CD4-positive, alpha-beta memory T cell (primary cell): ENCODE measurements at places on chromosomes 2 and 18. TPM values are rescaled to one million over a fixed set of nuclear protein-coding genes. Genes with fewer than 3 reads are reported as not detected.

DNA sequence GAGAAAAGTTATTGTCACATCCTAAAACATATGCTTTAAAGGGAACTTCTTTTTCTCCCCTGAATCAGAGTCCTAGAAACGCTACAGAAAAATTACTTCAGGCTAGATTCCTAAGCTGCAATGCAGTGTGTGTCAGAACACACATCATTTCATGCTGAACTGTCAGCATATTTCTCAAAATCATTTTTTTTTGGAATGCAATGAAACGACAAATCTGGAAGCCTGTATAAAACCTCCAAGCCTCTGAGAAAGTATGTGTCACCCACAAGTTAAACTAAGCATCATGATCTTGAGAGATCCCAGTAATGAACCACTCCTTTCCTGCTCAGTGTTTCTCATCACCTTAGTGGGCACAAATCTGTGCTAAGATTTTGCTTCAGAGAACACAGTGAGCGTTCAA is 276.2 kb downstream of the ZNF521 start:
- no peak for DNase-seq

GRCh38 chr2:84942964-84943421 is 28.0 kb upstream of the KCMF1 start:
- DNase-seq, result no peak

- no peak for DNase-seq
These were observed 23.9 kb downstream of the TNFAIP6 start for GRCh38 chr2:151381266-151381665.

- DNase-seq, result no peak
These were observed 58.9 kb downstream of the INPP4A start for GRCh38 chr2:98503481-98504105.

DNA sequence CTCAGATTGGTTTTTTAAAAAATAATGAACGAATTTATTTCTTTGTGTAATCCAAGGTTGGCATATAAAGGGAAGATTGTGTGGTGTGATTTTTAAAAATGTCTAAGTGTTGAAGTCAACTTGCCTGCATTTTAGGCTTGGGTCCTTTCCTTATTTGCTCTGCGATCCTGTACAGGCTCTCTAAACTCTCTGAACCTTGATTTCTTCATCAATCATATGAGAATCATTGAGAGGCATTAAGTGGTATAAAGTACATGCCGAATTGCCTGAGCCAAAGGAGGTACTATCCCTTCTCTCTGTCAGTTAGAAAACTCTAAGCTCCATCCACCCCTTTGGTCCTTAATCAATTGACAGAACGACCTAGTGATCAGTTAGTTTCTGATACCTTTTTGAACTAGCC is 440.4 kb upstream of the MEX3C start:
- DNase-seq, result no peak

DNA sequence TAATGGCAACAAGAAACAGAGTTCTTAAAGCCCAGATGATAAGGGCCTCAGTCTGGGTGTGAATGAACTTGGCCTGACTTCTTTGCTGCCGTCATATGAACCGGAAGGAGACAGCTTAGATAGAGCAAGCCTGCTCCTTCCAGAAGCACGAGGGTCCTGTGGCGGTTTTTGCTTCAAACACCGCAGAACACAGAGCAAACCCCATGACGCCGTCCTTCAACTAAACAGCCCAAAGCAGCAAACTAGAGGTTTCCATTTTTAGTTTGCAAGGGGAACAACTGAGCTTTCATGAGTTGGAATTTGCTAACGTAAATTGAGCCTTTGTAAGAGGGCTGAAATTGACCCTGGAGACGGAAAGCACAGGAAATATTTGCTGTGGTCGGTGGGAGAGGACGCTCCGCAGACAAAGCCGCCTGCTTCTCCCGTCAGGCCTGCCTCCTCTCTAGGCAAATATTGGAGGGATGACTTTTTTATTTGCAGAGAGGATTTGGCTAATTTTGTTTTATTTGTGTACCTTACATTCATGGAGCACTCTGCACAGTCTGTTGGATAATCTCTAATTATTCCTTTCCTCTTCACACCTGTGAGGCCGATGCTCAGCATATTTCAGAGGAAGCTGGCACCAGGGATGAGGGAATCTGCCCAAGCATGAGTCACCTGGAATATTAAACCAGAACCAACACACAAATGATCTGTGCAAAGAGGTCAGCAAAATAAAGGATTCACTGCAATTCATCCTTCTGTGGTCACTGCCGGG is 134.0 kb upstream of the NCK2 start:
- no peak for DNase-seq

- DNase-seq, result peak; percentile 40
These were observed 80.0 kb upstream of the CHRNA1 start for GRCh38 chr2:174844295-174844708.

DNA sequence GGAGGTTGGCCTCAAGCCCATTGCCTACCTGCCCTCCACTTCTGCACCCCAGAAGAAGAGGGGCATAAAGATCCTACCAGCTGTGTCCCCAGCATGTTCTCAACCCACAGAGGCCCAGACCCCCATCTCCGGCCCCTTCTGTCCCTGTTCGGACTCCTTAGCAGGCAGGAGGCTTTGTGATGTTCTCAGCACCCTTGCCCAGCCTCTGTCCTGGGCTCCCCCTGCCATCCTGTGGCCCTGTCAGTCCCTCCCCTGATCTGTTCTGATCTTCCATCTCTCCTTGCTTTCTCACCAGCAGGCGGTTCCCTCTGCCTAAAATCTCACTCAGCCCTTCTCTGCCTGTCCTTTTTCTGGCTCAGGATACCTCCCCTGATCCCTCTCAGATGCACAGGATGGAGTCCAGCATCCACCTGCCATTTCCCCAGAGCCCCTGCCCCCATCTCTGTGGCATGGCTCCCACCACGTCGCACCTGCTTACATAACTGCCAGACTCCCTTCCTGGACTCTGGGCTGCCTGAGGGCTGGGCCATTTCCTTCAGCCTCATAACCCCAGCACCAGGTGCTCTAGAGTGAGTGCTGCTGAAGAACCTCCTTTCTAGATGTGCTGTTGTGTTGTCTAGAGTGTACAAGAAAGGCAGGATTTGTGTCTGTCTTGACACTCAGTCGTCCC is 134.0 kb downstream of the CTIF start:
- no peak for DNase-seq

DNA sequence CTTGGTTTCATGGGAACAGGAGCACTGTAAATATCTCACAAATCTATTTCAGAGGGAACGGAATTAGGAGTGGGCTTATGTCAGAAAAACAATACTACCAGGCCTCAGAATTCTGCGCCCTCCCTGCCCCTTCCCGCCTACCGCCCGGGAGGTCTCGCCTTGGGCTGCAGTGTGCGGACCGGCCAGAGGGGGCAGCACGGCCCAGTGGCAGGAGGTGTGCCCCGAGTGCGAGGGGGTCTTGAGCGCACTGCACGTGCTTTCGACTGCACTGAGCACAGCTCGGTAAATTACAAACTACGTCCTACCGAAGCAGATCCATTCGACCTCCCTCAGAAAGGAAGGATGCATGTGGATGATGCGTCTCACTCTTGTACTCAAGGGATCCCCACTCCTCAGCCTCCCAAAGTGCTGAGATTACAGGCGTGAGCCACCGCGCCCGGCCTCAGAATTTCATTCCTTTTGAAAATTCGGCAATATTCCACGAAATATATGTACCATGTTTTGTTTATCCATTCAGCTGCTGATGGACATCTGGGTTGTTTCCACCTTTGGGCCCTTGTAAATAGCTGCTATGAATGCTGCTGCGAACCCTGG is 297.0 kb downstream of the BCL2 start:
- DNase-seq, result no peak

DNA sequence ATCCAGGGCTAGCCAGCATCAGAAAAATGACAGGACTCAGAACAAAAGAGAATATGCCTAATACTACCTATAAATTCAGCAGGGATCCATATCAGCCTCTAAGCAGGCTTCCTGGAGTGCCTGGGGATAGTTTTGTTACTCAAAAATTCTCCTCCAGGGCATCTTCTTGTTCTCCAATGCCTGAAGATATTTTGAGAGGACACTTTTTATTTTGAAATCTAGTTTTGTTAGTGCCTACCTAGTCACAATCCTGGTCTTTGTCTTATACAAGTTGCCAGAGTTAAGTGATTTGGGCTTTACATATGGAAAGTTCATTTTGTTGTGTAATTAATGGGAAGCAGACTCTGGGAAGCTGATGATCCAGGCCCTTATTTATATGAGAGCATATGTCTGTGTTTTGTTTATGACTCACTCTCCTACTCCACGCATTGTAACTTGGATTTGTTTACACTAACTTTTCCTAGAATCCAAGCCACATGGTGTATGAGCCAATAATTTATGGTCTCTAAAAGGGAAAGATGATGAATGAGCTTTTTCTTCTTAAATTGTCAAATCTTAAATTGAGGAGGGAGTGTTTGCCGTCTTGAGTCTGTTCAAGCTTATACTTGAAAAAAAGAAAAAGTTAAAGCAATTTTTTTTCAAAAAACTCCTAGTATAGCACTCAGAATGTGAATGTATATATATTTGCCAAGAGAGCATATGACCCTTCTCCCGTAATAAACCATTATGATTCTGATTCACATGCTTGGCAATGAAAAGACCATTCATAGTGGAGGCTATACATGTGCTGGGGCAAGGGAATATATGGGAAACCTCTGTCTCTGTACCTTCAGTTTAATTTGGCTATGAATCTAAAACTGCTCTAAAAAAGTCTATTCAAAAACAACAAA is 370.3 kb downstream of the SETBP1 start:
- DNase-seq, result no peak

GRCh38 chr18:49839012-49839411 is 25.7 kb upstream of the ACAA2 start:
- no peak for DNase-seq

DNA sequence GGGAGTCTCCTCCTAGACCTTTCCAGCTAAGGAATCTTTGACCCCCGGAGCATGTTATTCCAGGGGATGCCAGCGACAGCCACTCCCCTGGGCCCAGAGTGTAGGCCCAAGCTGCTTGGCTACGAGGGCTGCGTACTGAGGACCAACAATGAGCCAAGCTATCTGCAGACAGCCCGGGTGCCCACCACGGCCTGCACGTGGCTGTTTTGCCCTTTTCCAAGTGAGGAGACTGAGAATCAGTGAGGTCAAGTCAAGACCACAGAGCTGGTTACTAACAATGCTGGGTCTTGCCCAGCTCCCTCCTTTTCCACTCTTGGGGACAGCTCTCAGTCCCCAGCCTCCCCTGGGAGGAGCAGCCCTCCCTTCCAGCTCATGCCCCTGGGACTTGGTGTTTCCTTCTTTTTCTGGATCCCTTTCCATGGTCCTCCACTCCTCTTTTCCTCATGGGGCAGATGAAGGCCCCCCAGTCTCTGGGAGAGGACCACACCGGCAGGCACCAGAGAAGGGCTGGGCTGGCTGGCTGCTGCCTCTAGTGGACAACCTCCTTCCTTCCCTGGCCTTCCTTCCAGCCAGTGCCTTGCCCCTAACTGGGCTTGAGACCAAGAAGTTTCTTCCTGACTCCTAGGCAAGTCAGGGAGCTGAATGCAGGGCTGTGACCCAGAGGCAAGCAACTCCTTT is 550 bp upstream of the MALL start:
- no peak for DNase-seq

DNA sequence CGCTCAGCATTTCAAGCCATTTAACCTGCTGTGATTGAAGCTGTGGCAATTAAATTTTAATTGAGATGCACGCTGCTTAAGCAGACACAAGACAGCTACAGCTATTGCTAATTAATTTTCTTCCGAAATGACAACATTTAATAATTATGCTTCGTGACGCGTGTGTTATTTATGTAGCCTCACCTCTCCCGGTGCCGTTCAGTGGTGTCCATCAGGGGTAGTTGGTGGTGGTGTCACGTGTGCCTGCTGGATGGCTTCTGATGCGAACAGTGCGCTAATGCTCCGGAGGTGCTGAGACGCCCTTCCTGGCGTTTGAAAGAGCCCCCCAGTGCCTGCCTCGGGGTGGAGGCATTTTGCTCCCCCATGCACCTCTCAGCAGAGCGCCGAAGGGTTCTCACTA is 39.5 kb downstream of the GLI2 start:
- no peak for DNase-seq

DNA sequence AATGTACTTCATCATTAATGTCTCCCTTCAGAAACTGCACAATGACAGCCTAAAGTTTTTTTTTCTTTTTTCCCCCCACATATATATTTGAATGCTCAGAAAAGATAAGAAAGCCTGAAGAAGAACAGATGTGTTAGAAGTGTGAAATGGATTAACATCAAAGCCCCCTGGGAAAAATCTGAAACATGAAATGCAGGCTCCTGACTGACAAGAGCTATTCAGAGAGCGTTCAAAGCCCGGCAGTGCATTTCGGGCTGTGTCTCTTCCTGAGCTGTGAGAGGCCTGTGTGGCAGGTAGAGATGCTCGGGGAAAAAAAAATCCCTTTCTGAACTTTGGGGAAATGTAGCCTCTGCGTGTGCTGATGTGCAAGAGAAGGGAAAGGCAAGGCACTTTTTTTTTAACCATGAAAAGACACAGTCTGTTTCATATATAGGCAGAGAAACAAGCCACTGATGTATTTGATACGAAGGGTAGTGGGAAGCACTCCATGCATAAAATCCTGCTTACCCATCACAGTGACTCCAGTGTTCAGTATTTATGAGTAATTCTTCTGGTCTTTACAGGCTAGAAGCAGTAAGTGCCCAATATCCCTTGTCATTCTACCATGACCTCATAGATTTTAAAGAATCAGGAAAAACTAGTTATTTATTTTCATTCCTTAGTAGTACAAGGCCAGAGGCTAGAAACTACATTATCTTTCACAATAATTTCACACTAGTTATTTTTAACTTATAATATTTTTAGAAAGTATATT is 1574.2 kb upstream of the PIK3C3 start:
- DNase-seq, result no peak

- no peak for DNase-seq
These were observed 41.3 kb downstream of the RHOB start for GRCh38 chr2:20488201-20488641.

DNA sequence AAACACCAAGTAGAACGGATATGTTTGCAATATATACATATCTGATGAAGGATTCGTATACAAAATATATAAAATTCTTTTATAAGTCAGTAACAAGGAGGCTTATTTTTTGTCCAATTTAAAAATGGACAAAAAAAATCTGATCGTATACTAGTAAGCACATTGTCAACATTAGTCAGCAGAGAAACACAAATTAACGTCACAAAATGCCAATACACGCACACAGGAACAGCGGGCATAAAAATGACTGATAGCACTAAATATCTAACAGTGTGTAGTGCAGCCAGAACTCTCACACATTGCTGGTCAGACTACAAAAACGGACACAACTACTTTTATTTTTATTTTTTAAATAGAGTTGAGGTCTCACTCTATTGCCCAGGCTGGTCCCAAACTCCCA is 69.5 kb downstream of the LAMA1 start:
- DNase-seq, result no peak

- DNase-seq, result peak; percentile 72
These were observed 61.4 kb upstream of the KIF5C start for GRCh38 chr2:148813603-148814065.

The DSEL gene
- 0.61 TPM for polyA plus RNA-seq

The DSG3 gene
- polyA plus RNA-seq, result 0.03 TPM

The OSBPL6 gene
- polyA plus RNA-seq, result 0.49 TPM

The LPIN2 gene
- 53.6 TPM for polyA plus RNA-seq

The MROH2A gene
- not detected for polyA plus RNA-seq

The SH3BP4 gene
- not detected for polyA plus RNA-seq

The LYG2 gene
- polyA plus RNA-seq, result not detected

The UGT1A10 gene
- polyA plus RNA-seq, result not detected

The CYP27C1 gene
- not detected for polyA plus RNA-seq

The ITGB6 gene
- not detected for polyA plus RNA-seq

The ACMSD gene
- not detected for polyA plus RNA-seq

The LONRF2 gene
- polyA plus RNA-seq, result 0.29 TPM

The LHCGR gene
- not detected for polyA plus RNA-seq

The RAX gene
- not detected for polyA plus RNA-seq

The PPP4R1 gene
- polyA plus RNA-seq, result 16.9 TPM

The ANKRD44 gene
- polyA plus RNA-seq, result 51.5 TPM
